ENCODE measurements at places on chromosomes 11 and 22.

DNA sequence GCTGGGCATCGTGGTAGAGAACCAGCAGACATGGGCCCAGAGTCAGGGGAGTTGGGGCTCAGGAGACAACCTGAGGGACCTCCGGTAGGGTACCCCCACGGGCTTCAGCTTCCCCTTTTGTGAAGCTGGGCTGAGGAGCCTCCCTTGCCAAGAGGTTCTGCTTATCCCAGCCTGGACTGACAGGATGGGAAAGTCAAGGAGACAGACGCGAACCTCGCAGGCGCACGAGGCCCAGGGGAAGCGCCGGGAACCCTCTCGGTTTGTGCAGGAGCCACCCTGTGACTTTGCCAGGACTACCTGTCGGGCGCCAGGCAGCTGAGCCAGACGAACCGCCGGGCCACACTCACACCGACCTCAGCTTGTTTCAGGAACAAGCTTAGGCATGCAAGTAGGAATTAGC is 566.1 kb downstream of the BRD1 start:
- no peak for DNase-seq

- DNase-seq: no peak
These were observed 41.6 kb downstream of the PRCP start for GRCh38 chr11:82858556-82859091.

DNA sequence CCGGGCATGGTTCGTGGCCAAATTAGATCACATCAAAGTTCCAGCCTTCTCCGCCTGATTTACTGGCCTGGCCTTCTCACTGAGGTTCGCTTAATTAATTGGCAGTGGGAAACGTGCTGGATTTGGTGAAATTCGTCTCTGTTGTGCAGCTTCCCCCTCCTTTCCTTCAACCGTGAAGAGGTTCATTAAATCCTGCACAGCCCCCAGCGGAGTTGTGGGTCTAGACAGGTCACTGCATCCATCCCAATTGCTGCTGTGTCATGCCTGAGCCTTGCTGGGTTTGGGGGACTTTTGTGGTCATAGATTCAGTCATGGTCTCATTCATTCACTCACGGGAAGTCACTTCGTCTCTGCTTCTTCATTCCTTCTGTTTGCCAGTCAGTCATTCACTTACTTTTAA is 90.0 kb downstream of the INSC start:
- DNase-seq: no peak

GRCh38 chr11:10087186-10087922 is 206.7 kb downstream of the SBF2 start:
- DNase-seq: no peak

DNA sequence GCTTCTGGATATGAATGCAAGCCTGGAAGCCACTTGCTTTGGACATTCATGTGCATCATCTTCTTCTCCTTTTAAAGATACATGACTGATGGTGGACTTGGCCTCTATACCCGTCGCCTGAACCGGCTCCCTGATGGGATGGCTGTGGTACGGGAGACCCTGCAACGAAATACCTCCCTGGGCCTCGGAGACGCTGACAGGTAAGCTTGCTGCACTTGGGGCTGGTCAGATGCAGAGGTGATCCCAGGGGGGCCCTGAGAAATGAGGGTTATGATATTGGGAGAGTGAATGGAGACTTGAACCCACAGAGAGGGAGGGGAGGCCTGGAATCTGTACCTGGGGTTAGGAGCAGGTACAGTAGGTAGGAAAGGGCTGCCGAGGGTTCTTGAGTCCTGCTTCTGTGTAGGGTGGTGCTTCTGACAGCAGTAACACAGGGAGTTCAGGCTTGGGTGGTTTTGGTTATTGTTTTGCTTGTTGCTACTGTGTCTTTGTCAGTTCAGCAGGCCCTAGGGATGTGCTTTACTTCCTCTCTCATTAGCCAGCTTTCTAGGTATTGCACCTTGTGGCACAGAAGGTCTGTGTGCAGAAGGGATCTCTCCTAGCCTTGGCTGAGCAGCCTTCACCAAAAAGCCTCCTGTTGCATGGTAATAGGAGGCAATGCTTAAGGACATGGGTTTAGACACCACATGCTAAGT is 176.1 kb downstream of the DBX1 start:
- no peak for DNase-seq

GRCh38 chr11:69419662-69420395 is 61.6 kb upstream of the LINC01488 start:
- DNase-seq: no peak

DNA sequence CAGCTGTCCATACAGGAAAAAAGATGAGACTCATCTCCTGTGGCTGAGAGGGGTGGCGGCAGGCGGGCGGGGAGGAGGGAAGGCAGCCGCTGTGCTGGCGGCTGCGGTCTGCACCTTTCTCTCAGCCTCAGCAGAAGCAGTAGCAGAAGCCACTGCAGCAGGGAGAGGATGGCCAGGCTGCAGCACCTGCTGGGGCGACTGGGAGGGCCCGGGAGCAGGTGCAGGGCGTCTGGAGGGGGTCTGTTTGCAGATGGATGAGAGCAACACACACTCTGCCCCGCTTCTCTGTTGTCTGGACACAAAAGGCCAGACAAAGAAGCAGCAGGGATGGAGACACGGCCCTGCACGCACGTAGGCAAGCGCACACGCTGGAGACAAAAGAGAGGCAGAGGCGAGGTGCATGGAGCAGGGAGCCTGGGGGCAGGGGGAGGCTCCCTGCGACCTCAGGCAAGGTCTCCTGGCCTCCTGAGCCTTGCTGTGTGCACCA is 9.3 kb upstream of the MIAT start:
- peak; percentile 27 for DNase-seq

GRCh38 chr11:81345609-81346008 is 1388.1 kb downstream of the FAM181B start:
- no peak for DNase-seq

GRCh38 chr22:26898946-26899605 is 241.7 kb downstream of the MIAT start:
- no peak for DNase-seq

DNA sequence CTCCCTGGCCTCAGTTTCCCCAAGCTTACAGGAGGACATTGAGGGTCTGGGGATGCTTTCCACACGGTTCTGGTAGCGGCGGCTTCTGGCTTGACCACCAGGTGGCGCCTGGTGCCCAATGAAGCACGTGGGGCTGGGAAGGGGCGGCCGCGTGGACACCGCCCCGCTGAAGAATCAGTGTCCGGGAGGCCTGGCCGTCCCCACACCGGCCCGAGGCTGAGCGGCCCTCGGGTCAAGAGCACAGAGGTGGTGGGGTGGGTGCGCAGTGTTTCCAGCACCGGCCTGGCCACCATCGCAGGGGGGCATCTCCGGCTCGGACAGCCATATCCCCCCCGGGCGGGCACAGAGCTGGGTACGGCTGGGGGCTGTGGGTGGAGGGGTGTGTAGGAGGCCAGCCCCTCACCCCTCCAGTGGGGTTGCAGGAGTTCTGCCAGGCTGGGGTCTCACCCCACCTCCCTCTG is 27.8 kb upstream of the PPARA start:
- DNase-seq: peak; percentile 61

- DNase-seq: no peak
These were observed 33.1 kb downstream of the TMEM225 start for GRCh38 chr11:123852321-123852720.

- no peak for DNase-seq
These were observed 4.2 kb upstream of the FAM118A start for GRCh38 chr22:45305456-45306075.

GRCh38 chr11:119854521-119854920 is 125.5 kb upstream of the NECTIN1 start:
- no peak for DNase-seq

DNA sequence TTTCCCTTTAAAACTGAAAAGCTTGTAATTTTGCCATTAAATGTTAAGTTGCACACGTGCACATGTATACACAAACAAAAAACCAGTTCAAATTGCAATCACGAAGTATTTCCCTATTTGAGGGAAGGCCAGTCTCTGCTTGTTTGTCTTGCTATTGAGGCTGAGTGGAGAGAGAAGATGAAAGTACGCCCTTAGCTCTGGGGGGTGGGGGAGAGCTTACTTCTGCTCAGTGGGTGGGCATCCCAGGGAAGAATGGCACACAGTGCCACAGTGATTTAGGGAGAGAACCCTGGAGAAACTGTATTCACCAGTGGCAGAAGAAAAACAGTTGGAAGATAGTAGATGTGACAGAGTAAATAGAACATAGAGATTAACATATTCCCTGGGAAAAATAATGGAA is 8.7 kb downstream of the YAP1 start:
- no peak for DNase-seq

DNA sequence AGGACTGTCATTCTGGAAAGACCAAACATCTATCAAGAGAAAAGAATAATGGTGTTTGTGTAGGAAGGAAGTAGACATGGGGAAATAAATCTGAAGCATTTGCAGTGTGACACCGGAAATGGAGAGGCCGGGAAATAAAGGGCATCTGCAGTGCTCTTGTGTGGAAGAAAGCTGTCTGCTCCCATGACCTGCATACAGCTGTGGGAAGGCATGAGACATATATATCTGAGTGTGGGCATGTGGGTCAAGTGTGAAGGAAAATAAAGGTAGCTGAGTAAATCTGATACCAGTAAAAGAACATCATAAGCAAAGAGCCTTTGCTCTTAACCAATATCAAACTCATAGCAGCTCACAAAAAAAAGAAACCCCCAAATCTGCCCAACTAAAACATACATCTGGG is 72.1 kb upstream of the OR5AK2 start:
- DNase-seq: no peak

GRCh38 chr22:30301995-30302809 is 12.9 kb upstream of the CASTOR1 start:
- no peak for DNase-seq

GRCh38 chr11:72373163-72373562 is 61.2 kb downstream of the CLPB start:
- DNase-seq: no peak

GRCh38 chr11:130622141-130622542 is 173.7 kb downstream of the ADAMTS15 start:
- DNase-seq: no peak

DNA sequence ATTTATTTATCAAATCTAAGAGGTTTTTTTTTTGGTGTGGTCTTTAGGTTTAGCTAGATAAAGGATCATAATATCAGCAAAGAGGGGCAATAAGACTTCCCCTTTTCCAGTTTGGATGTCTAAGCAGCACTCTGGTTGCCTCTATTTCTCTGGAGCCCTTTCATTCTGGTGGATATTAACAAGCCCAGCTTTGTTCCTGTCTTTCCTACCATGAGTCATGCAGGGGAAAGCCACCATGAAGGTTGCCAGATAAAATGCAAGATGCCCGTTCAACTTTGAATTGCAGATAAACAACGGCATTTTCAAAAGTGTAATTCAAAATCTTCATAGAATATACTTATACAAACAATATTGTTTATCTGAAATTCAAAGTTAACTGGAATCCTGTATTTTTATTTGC is 143.6 kb downstream of the ADAMTS15 start:
- DNase-seq: no peak

DNA sequence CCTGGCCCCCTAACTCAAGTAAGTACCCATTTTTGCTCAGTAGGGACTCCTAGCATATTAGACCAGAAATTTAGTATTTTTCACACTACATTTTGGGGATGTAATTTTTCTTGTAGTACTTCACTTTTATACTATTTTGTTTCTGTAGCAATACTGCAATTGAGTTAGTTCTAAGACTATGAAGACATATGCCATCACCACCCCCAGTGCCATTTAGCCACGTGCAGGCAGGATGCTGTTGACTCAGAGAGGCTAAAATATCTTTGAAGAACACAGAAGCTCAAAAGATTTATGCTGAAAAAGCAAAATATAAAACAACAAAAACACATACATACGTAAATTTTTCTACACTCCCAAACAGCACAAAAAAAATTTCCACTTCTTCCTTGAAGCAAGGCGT is 29.1 kb upstream of the DLAT start:
- DNase-seq: no peak

- DNase-seq: no peak
These were observed 232.6 kb downstream of the CASP12 start for GRCh38 chr11:104665641-104666040.

DNA sequence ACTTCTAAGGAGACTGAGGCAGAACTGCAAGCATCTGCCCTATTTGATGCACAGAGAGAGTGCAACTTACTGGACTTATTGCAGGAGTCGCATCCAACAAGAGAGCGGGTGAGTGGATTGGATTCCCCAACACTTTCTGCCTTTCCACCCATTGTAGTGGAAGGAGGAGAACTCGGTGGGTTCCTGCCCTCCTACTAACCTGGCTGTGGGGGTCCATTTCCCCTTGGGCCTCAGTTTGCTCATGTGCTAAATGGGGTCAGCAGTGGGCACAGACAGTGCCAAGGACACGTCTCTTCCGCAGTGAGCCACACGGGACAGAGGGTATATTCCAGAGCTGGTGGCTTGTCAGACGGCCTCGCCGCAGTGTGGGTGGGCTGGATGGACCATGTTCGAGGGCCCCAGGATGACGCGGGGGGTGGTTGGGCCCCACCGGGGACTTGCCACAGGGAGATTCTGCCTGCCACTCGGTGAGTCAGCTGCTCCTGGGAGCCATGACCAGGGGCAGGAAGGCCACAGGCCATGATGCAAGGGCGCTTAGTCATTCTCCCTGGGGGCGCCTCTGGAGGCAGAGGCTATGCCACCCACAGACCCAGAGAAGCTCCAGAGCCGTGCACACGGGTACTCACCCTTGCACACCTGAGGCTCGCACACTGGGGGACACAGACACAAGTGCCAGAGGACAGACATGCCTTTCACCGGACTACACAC is 8.2 kb downstream of the ALX4 start:
- DNase-seq: no peak

GRCh38 chr11:2450321-2451041 is 5.7 kb downstream of the KCNQ1 start:
- DNase-seq: no peak

GRCh38 chr11:92656783-92657182 is 312.7 kb upstream of the MTNR1B start:
- no peak for DNase-seq

DNA sequence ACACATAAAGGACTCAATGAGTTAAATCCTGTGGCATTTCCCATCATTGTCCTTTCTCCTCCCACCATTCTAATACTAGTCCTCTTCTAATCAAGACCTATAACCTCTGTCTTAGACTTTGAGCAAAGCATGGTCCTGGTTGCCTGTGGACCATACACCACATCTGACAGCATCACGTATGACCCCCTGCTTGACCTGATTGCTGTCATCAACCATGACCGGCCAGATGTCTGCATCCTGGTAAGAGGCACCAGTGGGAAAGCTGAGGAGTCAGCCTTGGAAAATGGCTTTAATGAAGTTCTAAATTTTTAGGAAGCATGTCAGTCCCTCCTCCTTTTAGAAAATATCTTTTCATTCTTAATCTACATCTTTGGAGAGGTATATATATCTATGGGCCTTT is 25.8 kb downstream of the POLA2 start:
- no peak for DNase-seq

DNA sequence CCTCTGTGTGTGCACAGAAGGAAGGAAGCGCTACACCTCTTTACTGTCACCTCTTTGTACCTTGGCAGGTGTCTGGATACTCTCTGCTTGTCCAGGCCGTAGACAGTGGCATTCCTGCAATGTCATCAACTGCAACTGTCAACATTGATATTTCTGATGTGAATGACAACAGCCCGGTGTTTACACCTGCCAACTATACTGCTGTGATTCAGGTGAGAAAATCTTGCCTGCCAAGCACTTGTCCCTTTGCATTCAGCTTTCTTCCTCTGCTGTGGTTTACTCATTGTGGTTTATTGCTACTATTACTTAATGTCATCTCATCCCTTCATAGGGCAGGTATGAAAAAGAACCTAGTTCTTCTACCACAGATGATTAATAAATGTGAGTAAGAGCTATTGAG is 131.9 kb upstream of the MTNR1B start:
- no peak for DNase-seq

GRCh38 chr11:3201112-3201581 is 17.5 kb downstream of the MRGPRG start:
- no peak for DNase-seq

All from activated CD8-positive, alpha-beta memory T cell treated with anti-CD3 and anti-CD28 coated beads for 1 hour (primary cell).